ENCODE measurements at places on chromosomes 13 and 19.

DNA sequence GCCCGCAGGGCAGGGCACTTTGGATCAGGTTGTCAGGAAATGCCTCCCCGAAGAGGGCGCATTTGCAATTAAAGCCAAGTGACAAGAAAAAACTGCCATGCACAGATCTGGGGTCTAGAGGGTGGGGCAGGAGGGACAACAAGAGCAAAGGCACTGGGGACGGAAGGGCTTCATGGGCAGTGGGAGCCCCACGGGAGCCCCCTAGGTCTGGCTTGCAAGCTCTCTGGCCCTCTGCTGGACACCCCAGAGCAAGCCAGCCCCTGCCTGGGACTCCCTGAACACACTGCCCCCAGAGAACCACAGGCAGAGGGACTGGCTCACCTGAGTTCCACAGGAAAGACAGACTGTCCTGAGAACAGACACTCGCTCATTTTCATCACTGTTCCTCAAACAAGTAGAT lies 30.2 kb upstream of the C19orf12 start:
- DNase-seq, result no peak
- H3K4me1 ChIP-seq, result no peaks in the 10 kb centered on the region
- no peaks in the 10 kb centered on the region for H3K36me3 ChIP-seq
- no peak overlapping the region for H3K4me3 ChIP-seq
- no peaks in the 10 kb centered on the region for H3K27me3 ChIP-seq

- H3K4me1 ChIP-seq, result no peaks in the 10 kb centered on the region
- H3K4me3 ChIP-seq, result no peak overlapping the region
- H3K27me3 ChIP-seq, result no peaks in the 10 kb centered on the region
- DNase-seq, result no peak
Measured at GRCh38 chr13:103895835-103896531, 829.8 kb upstream of the SLC10A2 start.

- peak overlapping the region; percentile 75 for H3K27ac ChIP-seq
- H3K4me1 ChIP-seq, result peaks cover 24% of the 10 kb centered on the region
- no peaks in the 10 kb centered on the region for H3K36me3 ChIP-seq
- H3K4me3 ChIP-seq, result peak overlapping the region; percentile 51
- no peaks in the 10 kb centered on the region for H3K27me3 ChIP-seq
Measured at GRCh38 chr19:45075301-45076028, 813 bp downstream of the ZNF296 start.

- DNase-seq, result no peak
- H3K4me3 ChIP-seq, result no peak overlapping the region
- H3K4me1 ChIP-seq, result no peaks in the 10 kb centered on the region
- H3K36me3 ChIP-seq, result no peaks in the 10 kb centered on the region
Measured at GRCh38 chr19:31179471-31179852, 169.8 kb downstream of the TSHZ3 start.

- H3K36me3 ChIP-seq, result no peaks in the 10 kb centered on the region
- H3K27me3 ChIP-seq, result no peaks in the 10 kb centered on the region
- H3K4me1 ChIP-seq, result no peaks in the 10 kb centered on the region
Measured at GRCh38 chr13:76732367-76732766, 153.8 kb downstream of the KCTD12 start.

DNA sequence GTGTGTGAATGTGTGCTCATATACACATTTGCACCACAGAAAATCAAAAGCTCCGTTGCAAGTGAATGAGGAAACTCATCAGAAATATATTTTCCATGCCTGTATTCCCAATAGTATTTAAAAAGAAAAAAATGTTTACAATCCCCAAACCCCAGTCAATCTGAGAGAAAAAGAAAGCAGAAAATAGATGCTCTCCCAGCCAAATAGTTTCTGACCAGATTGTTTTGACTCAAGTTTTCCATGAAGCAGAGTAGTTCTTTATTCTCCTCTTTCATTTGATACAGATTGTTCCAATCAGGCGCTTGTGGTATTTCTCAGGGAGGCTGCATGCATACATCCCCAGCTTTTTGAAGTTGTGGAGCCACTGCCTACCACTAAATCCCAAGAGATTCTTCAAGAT lies 110.6 kb downstream of the STARD13 start:
- no peaks in the 10 kb centered on the region for H3K27me3 ChIP-seq
- H3K36me3 ChIP-seq, result no peaks in the 10 kb centered on the region
- no peak overlapping the region for H3K4me3 ChIP-seq
- no peak overlapping the region for H3K27ac ChIP-seq
- no peaks in the 10 kb centered on the region for H3K4me1 ChIP-seq

GRCh38 chr13:20247963-20248362 lies 15.8 kb upstream of the GJB6 start:
- no peak overlapping the region for H3K4me3 ChIP-seq
- no peaks in the 10 kb centered on the region for H3K27me3 ChIP-seq
- H3K27ac ChIP-seq, result no peak overlapping the region
- H3K36me3 ChIP-seq, result no peaks in the 10 kb centered on the region
- H3K4me1 ChIP-seq, result no peaks in the 10 kb centered on the region

- H3K4me1 ChIP-seq, result no peaks in the 10 kb centered on the region
- no peak for DNase-seq
- no peaks in the 10 kb centered on the region for H3K27me3 ChIP-seq
- no peaks in the 10 kb centered on the region for H3K36me3 ChIP-seq
- peak overlapping the region; percentile 27 for H3K4me3 ChIP-seq
Measured at GRCh38 chr19:14775869-14776586, 2.3 kb downstream of the ADGRE2 start.

DNA sequence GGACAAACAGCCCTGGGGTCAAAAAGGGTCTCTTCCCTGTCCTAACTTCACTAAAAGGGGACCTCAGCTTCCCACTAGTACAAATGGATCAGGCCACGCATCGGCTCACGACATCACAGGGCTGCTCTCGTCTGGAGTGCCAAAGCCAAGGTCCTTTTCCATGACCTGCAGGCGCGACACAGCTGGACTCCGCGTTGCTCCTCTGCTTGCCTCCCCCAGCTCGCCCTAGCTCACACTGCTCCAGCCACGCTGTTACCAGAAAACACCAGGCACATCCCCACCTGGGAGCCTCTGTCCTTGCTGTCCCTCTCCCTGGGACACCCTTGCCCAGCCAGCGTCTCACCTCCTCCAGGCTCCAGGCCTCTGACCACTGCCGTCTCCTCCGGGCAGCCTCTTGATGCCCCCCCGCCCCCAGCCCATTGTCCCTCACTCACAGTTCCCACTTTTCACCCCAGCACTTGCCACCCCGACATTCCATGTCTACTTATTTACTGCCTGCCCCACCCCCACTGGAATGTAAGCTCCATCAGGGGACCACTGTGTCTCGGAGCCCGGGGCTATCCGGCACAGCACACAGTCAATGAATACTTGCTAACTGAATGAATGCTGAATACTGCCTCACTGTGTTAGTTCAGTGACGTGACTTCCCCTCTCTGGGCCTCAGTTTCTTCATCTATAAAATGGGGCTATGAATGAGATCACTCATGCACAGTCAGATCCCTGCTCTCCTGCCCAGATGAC lies 20.7 kb downstream of the AKT2 start:
- DNase-seq, result no peak
- no peaks in the 10 kb centered on the region for H3K36me3 ChIP-seq
- H3K27me3 ChIP-seq, result no peaks in the 10 kb centered on the region
- H3K4me3 ChIP-seq, result no peak overlapping the region

DNA sequence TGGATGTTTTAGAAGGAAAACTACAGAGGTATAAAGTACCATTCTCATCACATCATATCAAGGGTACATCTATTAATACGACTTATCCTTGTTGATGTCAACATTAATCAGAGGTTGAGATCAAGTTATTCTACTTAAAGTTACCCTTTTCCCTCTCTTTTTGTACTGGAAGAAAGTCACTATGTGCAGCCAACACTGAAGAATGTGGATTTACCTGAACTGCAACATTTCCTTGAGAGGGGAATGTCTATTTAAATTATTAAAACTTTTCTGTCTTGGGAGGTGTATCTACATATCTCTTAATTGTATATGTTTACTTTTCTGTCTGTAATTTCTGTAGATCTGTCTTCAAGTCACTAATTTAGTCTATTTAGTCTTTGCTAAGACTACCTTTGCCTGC lies 2.5 kb upstream of the FBXL3 start:
- no peak overlapping the region for H3K4me3 ChIP-seq
- peaks cover 6% of the 10 kb centered on the region for H3K4me1 ChIP-seq
- no peak overlapping the region for H3K27ac ChIP-seq
- H3K27me3 ChIP-seq, result no peaks in the 10 kb centered on the region

DNA sequence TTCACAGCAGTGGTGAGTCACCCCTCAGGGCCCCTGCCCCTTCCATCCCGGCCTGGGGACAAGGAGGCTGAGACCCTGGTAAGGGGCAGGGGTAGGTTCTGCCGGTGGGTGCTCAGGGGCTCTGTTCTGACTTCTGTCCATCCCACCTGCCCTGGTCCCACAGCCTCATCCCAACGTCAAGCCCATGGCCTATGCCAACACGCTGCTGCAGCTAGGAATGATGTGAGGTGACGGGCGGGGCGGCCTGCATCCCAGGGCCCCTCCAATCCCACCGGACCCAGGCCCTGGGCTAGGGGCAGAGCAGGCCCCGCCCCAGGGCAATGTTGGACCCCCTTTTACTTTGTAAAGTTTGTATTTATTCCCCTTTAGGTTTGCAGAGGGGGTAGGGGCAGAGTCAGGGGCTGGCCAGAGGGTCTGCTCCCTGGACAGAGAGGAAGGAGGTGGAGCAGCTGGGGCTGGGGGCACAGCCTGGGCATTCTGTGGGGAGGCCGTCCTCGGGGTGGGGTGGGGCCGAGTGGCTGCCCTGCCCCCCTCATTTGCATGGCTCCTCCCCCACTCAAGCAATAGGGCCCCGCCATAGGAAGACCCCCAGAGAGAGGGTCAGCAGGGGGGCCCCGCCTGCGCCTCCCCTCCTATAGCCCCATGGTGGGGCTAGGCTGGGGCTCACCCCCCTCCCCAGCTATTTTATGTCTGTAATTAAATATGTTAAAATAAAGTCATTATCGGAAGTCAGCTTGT lies 23.1 kb downstream of the CCDC8 start:
- no peaks in the 10 kb centered on the region for H3K4me1 ChIP-seq
- no peak overlapping the region for H3K4me3 ChIP-seq
- no peak overlapping the region for H3K27ac ChIP-seq
- no peaks in the 10 kb centered on the region for H3K27me3 ChIP-seq

GRCh38 chr19:55858401-55858800 lies 22.1 kb downstream of the NLRP4 start:
- H3K27me3 ChIP-seq, result no peaks in the 10 kb centered on the region
- H3K4me3 ChIP-seq, result no peak overlapping the region

DNA sequence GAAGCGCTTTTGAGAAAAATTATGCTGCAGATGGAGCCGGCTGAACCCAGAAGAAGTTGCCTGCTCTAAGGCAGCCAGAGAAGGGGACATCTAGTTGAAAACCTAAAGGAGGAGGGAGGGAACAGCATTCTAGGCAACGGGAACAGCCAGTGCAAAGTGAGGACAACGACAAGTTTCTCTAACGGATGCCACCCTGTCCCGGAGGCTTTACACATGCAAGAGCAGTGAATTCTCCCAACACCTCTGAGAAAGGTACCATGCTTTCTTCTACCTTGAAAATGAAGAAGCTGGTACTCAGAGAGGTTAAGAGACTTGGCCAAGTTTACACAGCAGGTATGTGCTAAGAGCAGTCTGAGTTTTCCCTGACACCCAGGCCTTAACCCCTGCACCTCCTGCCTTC lies 5.9 kb downstream of the IFNL3 start:
- no peaks in the 10 kb centered on the region for H3K36me3 ChIP-seq
- no peaks in the 10 kb centered on the region for H3K27me3 ChIP-seq
- no peaks in the 10 kb centered on the region for H3K4me1 ChIP-seq

GRCh38 chr13:94825507-94825906 lies 113.2 kb upstream of the SOX21 start:
- DNase-seq, result peak; percentile 27
- H3K4me3 ChIP-seq, result no peak overlapping the region
- no peaks in the 10 kb centered on the region for H3K36me3 ChIP-seq
- H3K27me3 ChIP-seq, result no peaks in the 10 kb centered on the region
- H3K27ac ChIP-seq, result no peak overlapping the region

DNA sequence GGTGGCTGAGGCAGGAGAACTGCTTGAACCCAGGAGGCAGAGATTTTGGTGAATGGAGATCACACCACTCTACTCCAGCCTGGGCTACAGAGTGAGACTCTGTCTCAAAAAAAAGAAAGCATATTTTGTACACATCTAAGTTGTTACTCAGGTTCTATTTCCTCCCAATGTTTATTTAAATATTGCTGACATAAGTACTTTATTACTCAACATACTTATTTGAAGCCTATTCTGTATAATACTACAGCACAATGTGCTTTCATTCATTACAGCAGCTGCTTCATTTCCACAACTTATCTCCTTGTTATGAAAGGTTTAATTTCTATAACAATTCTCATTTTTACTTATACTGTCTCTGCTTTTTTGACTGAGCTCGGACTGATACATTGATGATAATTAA lies 495.7 kb downstream of the SLITRK1 start:
- DNase-seq, result no peak
- no peaks in the 10 kb centered on the region for H3K4me1 ChIP-seq
- H3K27me3 ChIP-seq, result no peaks in the 10 kb centered on the region
- no peaks in the 10 kb centered on the region for H3K36me3 ChIP-seq
- no peak overlapping the region for H3K4me3 ChIP-seq

DNA sequence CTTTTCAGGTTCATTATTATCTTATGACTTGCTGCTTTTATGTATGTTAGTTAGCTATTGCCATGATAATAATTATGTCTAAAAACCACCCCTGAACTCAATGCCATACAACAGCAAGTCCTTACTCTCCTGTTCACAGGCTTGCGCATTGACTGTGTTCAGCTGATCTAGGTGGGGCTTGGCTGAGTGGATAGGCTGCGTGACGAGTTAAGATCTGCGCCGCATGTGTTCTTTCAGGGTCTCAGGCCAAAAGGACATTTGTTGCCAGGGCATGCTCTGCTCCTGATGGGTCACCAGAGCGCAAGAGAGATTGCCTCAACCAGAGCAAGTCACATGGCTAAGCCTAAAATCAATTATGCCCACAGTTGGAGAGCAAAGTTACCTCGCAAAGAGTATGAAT lies 859 bp downstream of the ZNF568 start:
- peak overlapping the region; percentile 65 for H3K4me3 ChIP-seq
- H3K27ac ChIP-seq, result peak overlapping the region; percentile 97
- peaks cover 5% of the 10 kb centered on the region for H3K4me1 ChIP-seq
- H3K27me3 ChIP-seq, result no peaks in the 10 kb centered on the region
- peaks cover 9% of the 10 kb centered on the region for H3K36me3 ChIP-seq

- H3K4me3 ChIP-seq, result no peak overlapping the region
- no peak for DNase-seq
- H3K36me3 ChIP-seq, result no peaks in the 10 kb centered on the region
- H3K27ac ChIP-seq, result no peak overlapping the region
- H3K27me3 ChIP-seq, result no peaks in the 10 kb centered on the region
Measured at GRCh38 chr13:66745307-66745706, 484.8 kb downstream of the PCDH9 start.

DNA sequence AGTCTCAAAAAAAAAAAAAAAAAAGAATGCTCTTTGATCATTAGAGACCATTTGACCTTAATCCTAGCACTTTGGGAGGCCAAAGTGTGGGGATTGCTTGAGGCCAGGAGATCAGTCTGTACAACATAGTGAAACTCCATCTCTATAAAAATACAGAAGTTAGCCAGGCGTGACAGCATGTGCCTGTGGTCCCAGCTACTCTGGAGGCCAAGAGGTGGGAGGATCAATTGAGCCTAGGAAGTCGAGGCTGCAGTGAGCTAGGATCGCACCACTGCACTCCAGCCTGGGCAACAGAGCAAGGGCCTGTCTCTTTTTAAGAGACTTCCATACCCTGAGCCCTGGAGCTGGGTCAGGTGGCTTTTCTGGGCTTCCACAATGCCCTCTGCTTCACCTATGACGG lies 11.5 kb upstream of the COLGALT1 start:
- DNase-seq, result no peak
- H3K4me3 ChIP-seq, result no peak overlapping the region
- no peaks in the 10 kb centered on the region for H3K27me3 ChIP-seq
- H3K4me1 ChIP-seq, result no peaks in the 10 kb centered on the region

All from breast epithelium (tissue), 4 donors.